ENCODE measurements at places on chromosomes 7 and 10.

GRCh38 chr7:30396389-30396788, 82.2 kb downstream of the NOD1 start:
- DNase-seq: peak; percentile 33

- peak; percentile 73 for DNase-seq
These were observed 598.7 kb downstream of the GRID1 start for GRCh38 chr10:85767891-85768290.

- no peak for DNase-seq
These were observed 169.6 kb downstream of the POM121L12 start for GRCh38 chr7:53205006-53205405.

DNA sequence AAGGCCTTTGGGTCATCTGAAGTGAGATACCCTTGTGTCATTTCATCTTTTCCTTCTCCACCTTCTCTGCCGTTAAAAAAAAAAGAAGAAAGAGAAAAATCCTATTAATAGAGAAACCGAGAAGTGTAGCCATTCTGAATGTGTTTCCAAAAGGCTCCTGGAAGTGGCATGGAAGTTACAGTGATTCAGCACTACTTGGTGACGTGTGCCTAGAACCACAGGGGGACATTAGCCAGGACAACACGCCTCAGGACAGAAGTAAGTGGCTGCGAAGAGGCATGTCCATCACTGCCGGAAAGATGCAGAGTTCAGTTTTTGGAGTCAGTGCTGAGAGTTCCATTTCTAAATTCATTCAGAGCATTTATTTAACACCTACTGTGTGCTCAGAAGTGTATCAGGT, 6.3 kb downstream of the HTRA1 start:
- DNase-seq: no peak

DNA sequence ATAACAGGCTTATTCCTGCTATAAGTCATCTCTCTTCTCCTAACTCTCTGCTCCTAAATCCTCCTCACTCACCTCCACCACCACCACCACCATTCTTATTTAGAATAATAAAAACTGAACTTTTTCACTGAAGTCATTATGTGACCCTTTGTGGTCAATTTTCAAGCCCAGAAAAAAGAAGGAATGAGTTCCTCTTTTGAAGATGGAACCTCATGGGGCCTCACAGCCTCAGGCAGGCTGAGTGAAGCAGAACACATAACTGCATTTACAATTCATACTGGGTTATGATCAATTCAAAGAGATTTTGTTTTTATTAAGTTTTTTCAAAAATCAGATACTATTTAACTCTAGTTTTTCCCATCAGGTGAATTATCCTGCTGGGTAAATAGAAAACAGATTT, 29.8 kb downstream of the PNLIPRP3 start:
- DNase-seq: no peak

GRCh38 chr10:115024371-115024770, 68.8 kb upstream of the ATRNL1 start:
- DNase-seq: no peak

DNA sequence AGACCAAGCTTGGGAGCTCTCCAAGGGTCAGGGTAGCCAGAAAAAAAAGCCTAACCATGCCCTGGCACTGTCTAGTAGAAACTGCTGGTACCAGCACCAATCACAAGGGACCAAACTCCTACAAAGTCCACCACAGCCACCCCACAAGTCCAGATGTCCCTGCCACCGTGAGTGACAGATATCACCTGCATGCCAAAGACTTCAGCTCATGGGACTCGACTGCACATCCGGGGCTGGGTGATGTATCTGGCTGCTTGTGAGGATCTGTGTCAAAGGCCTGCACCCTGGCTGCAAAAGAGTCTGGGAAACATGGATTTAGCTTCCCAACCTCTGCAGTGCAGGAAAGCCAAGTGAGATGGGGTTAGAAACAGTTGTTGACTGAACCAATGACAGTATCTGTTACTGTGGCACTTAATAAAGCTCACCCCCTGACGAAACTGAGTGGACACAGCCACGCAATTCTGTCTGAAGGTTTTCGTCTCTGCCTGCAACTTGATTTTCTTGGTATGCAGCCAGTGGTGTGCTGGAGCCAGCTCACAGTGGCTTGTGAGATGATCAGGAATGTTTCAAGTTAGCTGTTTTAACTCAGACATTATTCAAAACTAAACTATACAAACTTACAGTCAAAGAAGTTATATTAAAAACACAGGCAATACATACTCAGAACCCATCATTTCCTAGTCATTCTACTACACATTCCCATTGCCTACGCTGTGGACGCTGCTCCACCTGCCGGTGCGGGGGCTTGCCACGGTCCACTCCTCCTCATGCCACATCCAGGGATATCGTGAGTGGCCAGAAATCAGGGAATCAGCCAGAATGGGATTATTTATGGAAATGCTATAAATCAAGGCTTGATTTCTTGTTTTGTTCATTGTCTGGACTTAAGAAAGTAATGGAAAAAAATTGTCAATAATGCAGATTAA, 9.2 kb downstream of the ZNF488 start:
- peak; percentile 54 for DNase-seq

DNA sequence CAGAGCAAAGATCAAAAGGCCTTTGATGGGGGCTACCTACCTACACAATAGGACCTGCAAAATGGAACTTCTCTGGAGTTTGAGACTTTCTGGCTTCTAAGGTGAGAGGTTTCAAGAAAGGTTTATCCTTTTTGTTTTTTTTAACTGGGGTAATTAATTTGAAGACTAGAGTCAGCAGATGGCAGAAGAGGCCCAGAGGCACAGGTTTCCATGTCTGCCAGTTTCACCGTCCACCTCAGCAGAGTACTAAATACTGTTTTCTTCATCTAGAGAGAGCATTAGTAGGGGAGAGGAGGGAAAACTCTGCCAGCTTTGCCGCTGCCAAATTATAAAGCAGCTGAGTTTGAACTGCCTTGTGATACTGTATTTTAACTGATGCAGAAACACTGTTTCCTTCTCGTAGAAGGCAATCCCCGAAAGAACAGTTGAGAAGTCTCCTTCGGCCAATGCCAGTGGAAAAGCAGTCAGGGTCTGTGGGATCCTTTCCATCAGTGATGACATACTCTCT, 138.7 kb downstream of the SLC25A13 start:
- peak; percentile 34 for DNase-seq
